ENCODE measurements at places on chromosomes 5 and 9.

- ATAC-seq: no peak
These were observed 146.4 kb upstream of the MAP3K1 start for GRCh38 chr5:56668996-56669395.

- ATAC-seq: no peak
These were observed 27.5 kb upstream of the TNPO1 start for GRCh38 chr5:72788866-72789505.

DNA sequence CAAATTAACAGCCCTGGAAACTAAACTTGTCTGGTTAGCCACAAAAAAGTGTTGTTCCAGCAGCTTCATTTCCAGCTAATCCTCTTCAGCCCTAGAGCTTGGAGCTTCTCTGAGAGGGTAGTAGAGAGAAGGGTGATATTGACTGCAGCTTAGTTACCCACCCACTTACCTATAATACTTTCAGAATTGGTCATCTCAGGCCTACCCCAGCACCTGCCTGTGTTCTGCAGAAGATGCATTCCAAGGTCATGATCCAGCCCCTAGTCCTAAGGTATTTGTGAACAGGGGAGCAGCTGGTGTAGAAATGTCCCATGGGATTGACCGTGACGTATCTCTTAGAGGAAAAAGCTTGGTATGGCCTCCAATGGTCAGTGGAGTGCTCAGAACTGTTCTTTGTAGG, 289.0 kb downstream of the NR3C1 start:
- no peak for ATAC-seq

DNA sequence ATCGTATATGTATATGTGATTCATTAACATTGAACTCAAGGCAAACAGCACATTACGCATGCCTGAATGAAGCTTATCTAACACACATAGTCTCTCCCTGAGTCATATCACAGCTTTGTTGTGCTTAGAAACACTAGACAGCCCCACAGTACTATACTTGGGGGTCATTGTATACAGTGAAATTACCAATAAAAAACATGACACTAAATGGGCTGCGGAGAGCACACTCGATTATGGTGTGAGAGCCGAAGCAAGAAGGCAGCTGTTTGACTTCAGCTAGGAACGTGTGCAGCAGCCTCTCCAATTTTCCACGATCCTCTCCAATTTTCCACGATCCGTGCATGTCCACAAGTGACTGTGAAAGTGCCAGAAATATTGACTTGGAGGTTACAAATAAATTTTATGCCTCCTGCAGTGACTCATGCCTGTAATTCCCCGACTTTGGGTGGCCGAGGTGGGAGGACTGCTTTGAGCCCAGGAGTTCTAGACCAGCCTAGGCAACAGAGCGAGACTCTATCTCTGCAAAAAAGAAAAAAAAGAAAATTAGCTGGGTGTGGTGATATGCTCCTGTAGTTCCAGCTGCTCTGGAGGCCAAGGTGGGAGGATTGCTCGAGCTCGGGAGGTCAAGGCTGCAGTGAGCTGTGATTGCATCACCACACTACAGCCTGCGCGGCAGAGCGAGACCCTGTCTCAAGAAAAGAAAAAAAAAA, 102.4 kb downstream of the DAPK1 start:
- no peak for ATAC-seq

- no peak for ATAC-seq
These were observed 81.8 kb upstream of the HRH2 start for GRCh38 chr5:175576096-175576495.

DNA sequence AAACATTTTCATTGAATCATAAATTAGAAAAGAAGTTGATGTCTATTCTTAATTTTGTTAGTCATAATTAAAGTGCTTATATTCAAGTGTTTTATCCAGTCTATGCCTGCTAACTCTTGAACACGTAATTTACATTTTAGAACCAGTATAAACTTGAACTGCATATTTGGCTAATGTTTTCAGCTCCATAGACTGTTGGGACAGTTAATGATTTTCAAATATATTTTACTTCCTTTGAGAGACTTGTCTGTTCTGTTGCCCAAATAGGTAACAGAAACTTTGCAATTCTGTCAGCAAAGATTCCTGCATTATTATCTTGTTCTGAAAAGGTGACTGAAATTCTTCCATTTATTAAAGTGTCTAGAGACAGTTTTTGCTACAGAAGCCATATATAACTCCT, 7.8 kb downstream of the ITGA2 start:
- ATAC-seq: no peak

GRCh38 chr9:126354887-126355770, 28.5 kb downstream of the MVB12B start:
- ATAC-seq: no peak
